ENCODE measurements at places on chromosomes 13 and 19. TPM values are rescaled to one million over a fixed set of nuclear protein-coding genes. Genes with fewer than 3 reads are reported as not detected.

CYP4F3 gene
- total RNA-seq, result not detected

PRTN3 gene
- total RNA-seq, result not detected

SERTM1 gene
- not detected for total RNA-seq

HRC gene
- not detected for total RNA-seq

FOSB gene
- 4.2 TPM for total RNA-seq

C19orf38 gene
- total RNA-seq, result 0.49 TPM

ZNF835 gene
- total RNA-seq, result 3.2 TPM

URAD gene
- not detected for total RNA-seq

CLDND2 gene
- 2.0 TPM for total RNA-seq

CGB2 gene
- not detected for total RNA-seq

PGLYRP1 gene
- not detected for total RNA-seq

WDR87 gene
- not detected for total RNA-seq

PRR22 gene
- 6.6 TPM for total RNA-seq

SIAH3 gene
- 1.5 TPM for total RNA-seq

KIR3DL1 gene
- not detected for total RNA-seq

VSTM2B gene
- total RNA-seq, result not detected

SIGLEC8 gene
- not detected for total RNA-seq

PRR36 gene
- 0.29 TPM for total RNA-seq

ATP5F1D gene
- 108 TPM for total RNA-seq

TEKTIP1 gene
- total RNA-seq, result 8.1 TPM

SYNE4 gene
- 5.0 TPM for total RNA-seq

DACH1 gene
- not detected for total RNA-seq

MAST3 gene
- 51.6 TPM for total RNA-seq

ANGPTL8 gene
- total RNA-seq, result not detected

TNFSF13B gene
- total RNA-seq, result 35.8 TPM

APOE gene
- total RNA-seq, result 9.0 TPM

FEM1A gene
- 16.7 TPM for total RNA-seq

LAIR1 gene
- 57.6 TPM for total RNA-seq

CHAMP1 gene
- total RNA-seq, result 24.0 TPM

ARHGEF1 gene
- total RNA-seq, result 956 TPM

CYP4F22 gene
- 0.44 TPM for total RNA-seq

TMC4 gene
- total RNA-seq, result 0.61 TPM

HCN2 gene
- total RNA-seq, result 2.9 TPM

CRLF1 gene
- total RNA-seq, result not detected

PCSK4 gene
- total RNA-seq, result 3.1 TPM

TIMM50 gene
- total RNA-seq, result 49.6 TPM

OR7D2 gene
- total RNA-seq, result not detected

GRIK5 gene
- 0.17 TPM for total RNA-seq

SIGLEC9 gene
- total RNA-seq, result 3.4 TPM

THOP1 gene
- 26.1 TPM for total RNA-seq

HNRNPA1L2 gene
- 19.8 TPM for total RNA-seq

ZNF154 gene
- 6.7 TPM for total RNA-seq

MISP gene
- total RNA-seq, result not detected

NLRP4 gene
- total RNA-seq, result not detected

KIR3DL2 gene
- 0.47 TPM for total RNA-seq

LSM4 gene
- 65.0 TPM for total RNA-seq

FBN3 gene
- total RNA-seq, result not detected

PSG4 gene
- not detected for total RNA-seq

ENOX1 gene
- not detected for total RNA-seq

PDE4A gene
- total RNA-seq, result 3.3 TPM

SIGLEC7 gene
- 0.25 TPM for total RNA-seq

SHFL gene
- 112 TPM for total RNA-seq
